Activated CD4-positive, alpha-beta memory T cell treated with anti-CD3 and anti-CD28 coated beads, Interleukin-2, amount 10 ng/mL, durations not matched to agents 7 days and 5 days (primary cell): ENCODE measurements at places on chromosomes 3 and 15. TPM values are rescaled to one million over a fixed set of nuclear protein-coding genes. Genes with fewer than 3 reads are reported as not detected.

OR5K2 gene
- total RNA-seq, result not detected

REC114 gene
- not detected for total RNA-seq

SCG3 gene
- not detected for total RNA-seq

- no peak for DNase-seq
Observed at GRCh38 chr15:63109498-63109897, 12.2 kb upstream of the LACTB start.

GRCh38 chr15:27278761-27279160 is 307.8 kb downstream of the GABRG3 start:
- no peak for DNase-seq

DNA sequence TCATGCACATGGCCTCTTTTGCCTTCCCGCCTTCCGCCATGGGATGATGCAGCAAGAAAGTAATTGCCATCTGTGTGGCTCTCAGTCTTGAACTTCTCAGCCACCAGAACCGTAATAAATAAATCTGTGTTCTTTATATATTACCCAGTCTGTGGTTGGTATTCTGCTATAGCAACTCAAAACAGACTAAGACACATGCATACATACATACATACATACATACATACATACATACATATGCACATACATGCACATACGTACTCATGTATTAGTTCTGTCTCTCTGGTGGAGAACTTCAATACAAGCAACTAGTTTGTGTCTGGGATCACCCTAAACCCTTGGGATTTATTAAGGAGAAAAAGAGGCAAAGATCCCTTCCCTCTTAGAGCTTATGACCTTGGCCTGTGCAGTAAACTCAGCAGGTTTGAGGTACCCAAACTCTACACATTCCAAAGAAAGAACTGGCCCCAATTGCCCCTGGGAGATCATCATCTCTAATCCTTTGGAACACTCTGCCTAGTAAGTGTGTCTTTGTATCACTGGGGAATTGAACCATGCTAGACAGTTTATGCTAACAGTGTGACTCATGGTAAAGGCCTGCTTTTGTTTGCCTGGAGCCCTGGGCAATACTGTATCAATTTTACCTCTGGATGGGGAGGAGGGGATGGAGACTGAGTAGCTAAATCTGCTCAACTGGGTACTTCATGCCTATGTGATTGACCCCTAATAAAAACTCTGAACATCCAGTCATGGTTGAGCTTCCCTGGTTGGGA is 115.6 kb upstream of the LMCD1 start:
- DNase-seq, result no peak
